Heart left ventricle (tissue), 16 donors: ENCODE measurements at places on chromosomes 2 and 18.

DNA sequence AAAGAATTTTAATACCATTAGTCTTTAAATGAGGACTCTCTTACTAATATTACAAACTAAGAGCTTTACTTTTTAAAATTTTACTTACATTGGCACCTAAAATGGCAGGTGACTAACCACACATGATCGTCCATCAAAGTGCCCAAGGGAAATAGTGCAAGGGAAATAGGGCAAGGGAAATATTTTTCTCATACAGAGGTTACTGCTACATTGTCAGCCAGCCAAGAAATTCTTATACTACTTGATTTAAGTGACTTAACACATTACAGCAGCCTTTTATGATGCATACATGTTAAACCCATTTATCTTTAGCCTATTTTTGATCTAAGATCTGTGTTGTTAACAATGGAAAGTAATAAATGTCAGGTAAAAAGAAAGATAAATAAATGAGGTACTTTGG, 587.2 kb upstream of the PKDCC start:
- no peak for DNase-seq

DNA sequence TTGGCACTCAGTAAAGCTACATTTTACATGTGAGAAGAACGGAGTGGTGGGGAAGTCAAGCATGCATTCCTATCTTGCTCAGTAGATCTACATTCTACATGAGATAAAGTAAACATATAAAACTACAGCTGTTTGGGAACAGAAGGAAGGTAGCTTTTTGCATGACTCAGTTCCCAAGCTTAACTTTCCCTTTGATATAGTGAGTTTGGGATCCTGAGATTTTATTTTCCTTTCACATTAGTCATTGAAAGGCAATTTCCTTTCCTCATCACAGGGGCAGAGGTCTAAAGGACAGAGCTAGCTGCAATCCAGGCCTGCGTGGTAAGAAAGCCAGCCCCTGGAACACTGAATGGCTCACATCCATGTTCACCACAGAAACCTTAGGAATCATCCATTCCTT, 257.2 kb downstream of the SRBD1 start:
- DNase-seq = no peak

GRCh38 chr2:173427887-173428668, 73.4 kb downstream of the CDCA7 start:
- peak; percentile 63 for DNase-seq

- no peak for DNase-seq
Observed at GRCh38 chr18:32242395-32242794, 52.6 kb downstream of the MEP1B start.

DNA sequence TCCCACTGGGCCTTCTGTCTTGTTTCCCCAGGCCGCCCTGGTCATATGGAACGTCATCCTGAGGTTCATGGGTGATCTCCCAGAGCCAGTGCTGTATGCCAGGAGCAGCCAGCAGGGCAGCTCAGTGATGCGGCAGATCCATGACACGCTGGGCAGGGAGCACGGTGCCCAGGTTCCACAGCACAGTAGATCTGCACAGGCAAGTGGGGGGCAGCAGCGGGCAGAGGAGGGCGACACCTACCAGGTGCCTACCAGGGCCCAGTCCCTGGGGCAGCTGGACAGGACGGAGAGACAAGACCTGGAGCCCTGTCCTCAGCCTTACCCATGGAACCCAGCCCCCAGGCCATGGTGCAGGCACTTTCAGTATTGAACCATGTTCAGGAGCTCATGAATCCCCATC, 36.1 kb upstream of the GPR17 start:
- peak; percentile 12 for DNase-seq

GRCh38 chr18:24055009-24055804, 40.7 kb downstream of the TTC39C start:
- DNase-seq = no peak

GRCh38 chr2:194166818-194167217, 1490.2 kb upstream of the SLC39A10 start:
- DNase-seq = no peak

DNA sequence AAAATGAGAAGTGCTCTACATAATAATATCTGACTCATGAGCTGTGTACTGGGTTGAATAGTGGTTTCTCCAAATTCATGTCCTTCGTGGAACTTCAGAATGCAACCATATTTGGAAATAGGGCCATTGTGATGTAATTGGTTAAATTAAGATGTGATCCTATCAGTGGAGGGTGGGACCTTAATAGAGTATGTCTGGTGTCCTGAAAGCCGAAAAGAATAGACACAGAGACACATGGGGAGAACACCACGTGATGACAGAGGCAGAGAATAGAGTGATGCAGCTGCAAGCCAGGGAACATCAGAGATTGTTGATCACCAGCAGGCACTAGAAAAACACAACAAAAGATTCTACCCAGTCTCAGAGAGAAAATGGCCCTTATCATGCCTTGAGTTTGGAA, 310.1 kb downstream of the EXOC6B start:
- no peak for DNase-seq

GRCh38 chr2:232377841-232378734, 463 bp upstream of the ALPP start:
- DNase-seq = no peak

- no peak for DNase-seq
Observed at GRCh38 chr2:241037498-241037897, 39.1 kb downstream of the SNED1 start.

- DNase-seq = no peak
Observed at GRCh38 chr18:58980991-58981390, 116.3 kb downstream of the ZNF532 start.
